ENCODE measurements at places on chromosomes 7 and 10.

GRCh38 chr7:93949423-93949822 is 27.9 kb downstream of the GNG11 start:
- no peak for DNase-seq

DNA sequence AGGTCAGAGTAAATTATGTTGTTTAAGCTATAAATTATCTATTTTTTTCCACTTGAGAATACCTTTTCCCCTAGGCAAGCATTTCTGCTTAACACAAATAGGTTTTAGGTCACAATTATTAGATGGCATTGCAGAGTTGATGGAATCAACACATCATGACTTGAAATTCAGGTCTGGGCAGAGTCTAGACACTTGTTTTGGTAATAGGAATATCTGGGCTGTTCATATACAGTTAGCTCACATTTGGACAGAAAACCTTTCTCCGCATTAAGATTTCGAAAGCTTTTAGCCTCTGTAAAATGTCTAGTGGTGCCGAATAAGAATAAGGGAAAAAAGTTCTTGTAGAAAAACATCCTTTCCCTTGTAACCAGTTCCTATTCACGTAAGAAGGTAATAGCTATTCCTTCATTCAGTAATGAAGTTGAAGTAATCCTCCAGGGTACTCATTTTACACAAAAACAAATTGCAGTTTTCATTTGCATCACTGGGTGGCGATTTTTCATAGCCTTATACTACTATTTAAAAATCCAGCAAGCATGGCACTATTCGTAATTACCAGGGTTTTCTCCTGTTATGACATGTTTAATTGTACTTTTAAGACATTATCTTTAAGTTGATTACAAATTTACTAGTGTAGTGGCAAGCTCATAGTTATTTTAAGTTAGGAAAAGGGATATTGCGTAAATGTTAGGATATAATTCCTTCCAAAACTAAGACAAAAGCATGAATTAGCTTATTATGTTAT is 37.0 kb downstream of the RPA3 start:
- DNase-seq, result no peak

- DNase-seq, result no peak
Observed at GRCh38 chr10:98676895-98677294, 230.2 kb upstream of the HPS1 start.

DNA sequence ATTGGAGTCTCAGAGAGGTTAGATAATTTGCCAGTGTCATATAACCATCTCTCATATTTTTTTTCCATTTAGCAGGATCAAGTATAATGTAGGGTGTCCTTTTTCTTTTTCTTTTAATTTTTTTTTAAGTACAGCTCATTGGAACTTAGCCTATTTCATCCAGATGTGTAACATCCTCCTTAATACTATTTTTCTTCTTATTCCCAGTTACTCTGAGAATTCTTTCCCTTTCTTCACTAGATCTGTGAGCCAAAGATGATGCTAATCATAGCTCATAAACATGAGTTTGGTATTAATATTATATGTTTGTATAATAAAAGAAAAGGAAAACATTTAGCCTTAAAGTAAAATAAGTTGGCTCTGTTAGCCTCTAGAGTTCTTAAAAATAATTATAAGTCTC is 32.8 kb downstream of the PPP1R9A start:
- no peak for DNase-seq

GRCh38 chr10:10054466-10054865 is 963.2 kb upstream of the CELF2 start:
- no peak for DNase-seq

DNA sequence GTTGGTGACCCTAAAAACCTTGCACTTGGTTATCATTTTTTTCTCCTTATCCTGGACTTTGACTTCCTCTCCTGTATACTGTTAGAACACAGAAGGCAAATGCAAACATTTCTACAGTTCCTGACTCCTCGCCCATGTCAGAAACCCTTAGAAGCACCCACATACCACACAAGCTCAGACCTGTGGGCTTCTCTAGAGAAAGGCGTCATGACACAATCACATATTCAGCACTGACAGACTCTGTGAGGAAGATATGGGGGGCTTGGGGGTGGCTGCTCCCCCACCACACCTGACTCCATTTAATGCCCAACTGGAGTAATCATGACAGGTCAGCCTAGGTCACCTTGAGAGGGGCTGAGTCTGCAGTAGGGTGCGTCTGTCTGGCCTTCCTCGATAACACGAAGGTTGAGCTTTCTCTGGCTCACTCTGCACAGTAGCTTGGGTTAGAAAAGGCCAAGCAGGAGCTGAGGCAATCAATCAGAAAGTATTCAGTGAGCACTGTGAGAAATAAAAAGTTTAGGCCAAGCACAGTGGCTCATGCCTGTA is 50.9 kb downstream of the CCDC3 start:
- no peak for DNase-seq

DNA sequence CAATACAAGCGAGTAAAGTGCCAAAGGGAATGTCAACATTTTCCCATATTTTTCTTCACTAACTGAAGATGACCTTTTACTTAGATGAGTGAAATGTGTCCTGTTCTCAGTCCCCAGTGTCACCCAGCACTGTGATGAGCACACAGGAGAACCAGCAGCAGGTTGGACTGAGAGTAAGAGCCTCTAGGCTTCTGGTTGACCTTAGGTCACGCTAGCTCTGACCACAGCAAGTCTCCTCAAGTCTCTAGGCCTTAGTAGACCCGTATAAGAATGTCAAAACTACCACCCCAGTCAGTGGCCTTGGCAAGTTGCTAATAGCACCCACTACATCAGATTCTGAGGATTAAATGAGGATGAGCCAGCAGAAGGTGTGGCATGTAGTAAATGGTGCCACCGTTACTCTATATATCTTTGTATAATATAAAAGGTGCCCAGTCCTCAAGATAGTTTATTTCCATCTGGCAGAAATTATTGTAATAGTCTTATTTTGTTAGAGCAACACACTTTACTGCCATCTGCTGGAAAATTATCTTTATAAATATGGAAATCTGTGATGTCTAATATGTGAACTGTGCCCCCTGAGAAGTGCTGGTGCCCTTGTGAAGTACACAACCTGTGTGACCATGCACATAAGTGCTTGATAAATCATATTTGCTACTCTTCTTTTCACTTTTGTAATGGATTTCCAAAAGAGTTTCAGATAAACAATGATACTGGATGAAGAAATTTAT is 75.7 kb downstream of the SPAG6 start:
- DNase-seq, result no peak

- no peak for DNase-seq
Observed at GRCh38 chr10:86732771-86733170, 23.6 kb upstream of the BMPR1A start.

DNA sequence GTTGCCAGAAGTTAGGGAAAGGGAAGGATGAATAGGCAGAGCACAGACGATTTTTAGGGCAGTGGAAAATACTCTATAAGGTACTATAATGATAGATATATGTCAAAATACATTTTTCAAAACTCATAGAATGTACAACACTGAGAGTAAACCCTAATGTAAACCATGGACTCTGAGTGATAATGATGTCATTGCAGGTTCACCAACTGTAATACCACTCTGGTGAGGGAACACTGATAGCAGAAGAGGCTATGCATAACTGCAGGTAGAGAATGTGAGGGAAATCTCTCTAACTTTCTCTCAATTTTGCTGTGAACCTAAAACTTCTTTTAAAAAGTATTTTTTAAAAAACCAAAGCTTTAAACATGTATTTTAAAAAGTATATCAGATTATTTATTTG is 22.1 kb downstream of the POT1 start:
- no peak for DNase-seq

DNA sequence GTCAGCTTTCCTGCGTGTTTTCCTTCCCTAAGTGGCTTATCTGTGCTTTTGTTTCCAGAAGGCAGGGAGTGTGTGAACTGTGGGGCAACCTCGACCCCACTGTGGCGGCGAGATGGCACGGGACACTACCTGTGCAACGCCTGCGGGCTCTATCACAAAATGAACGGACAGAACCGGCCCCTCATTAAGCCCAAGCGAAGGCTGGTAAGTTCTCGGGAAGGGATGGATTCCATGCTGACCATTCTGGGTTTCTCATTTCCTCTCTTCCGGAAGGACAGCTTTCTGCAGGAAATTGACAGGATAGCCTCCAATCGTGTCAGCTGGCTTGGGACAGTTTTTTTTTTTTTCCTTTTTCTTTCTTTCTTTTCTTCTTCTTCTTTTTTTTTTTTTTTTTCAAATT is 9.4 kb downstream of the GATA3 start:
- no peak for DNase-seq

GRCh38 chr10:117537436-117537903 is 5.1 kb upstream of the EMX2 start:
- DNase-seq, result no peak

DNA sequence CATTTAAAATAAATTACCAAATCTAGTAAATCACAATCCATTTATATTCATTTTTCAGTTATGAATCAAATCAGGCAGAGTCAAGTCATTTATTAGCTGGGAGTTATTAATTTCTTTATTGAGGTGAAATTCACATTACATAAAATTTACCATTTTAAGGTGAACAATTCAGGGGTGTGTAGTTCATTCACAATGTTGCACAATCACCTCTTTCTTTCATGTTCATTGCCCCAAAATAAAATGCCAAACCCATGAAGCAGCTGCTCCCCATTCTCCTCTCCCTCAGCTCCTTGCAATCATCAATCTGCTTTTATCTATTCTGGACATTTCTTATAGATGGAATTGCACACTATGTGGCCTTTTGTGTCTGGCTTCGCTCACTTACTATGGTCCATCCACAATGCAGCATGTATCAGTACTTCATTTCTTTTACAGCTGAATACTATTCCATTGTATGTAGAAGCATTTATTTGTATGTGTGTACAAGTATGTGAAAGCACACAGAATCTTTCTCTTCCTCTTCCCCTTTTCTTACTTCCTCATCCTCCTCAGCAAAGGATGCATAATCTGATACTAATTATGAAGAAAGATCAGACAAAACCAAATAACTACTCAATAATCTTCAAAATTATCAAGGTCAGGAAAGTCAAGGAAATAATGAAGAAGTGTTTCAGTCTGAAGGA is 60.6 kb downstream of the LMBR1 start:
- no peak for DNase-seq

DNA sequence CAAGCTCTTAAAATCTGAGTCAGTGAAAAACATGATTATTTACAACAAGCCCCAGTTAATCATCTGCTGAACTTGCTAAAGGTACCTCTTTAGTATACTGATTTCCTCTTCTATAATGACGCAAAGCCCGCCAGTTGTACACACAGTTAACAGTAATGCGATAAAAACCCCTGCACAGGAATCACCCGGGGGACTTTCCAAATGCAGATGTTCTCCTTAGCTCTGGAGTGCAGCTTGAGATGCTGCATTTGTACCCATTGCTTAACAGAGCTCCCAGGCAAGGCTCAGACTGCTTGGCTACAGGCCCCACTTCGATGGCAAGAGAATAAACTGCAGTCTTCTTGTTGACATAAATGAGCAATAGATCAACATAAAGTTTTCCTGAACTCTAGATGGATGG is 279.6 kb upstream of the HGF start:
- DNase-seq, result no peak

GRCh38 chr7:22008087-22008486 is 62.4 kb upstream of the CDCA7L start:
- no peak for DNase-seq

- no peak for DNase-seq
Observed at GRCh38 chr10:120586471-120586872, 129.4 kb downstream of the PLPP4 start.

DNA sequence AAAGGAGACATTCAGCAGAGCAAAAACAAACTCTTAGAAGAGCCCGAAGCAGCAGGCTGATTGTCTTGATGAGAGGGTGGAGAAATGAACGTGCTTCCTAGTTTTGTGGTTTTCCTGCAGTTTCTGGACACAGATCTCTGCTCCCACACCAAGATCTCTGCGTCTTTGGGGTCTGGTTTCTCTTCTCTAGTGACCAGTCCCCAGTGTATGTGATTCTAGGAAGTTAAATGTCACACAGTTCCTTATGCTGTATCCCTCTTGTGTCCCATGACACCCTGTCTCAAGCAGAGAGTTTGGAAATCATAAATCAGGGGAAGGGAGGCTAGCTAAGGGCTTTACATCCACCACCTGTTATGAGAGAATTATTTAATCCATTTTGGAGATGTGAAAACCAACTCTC is 55.4 kb upstream of the KLF14 start:
- no peak for DNase-seq

- no peak for DNase-seq
Observed at GRCh38 chr7:42269161-42269560, 32.2 kb upstream of the GLI3 start.

DNA sequence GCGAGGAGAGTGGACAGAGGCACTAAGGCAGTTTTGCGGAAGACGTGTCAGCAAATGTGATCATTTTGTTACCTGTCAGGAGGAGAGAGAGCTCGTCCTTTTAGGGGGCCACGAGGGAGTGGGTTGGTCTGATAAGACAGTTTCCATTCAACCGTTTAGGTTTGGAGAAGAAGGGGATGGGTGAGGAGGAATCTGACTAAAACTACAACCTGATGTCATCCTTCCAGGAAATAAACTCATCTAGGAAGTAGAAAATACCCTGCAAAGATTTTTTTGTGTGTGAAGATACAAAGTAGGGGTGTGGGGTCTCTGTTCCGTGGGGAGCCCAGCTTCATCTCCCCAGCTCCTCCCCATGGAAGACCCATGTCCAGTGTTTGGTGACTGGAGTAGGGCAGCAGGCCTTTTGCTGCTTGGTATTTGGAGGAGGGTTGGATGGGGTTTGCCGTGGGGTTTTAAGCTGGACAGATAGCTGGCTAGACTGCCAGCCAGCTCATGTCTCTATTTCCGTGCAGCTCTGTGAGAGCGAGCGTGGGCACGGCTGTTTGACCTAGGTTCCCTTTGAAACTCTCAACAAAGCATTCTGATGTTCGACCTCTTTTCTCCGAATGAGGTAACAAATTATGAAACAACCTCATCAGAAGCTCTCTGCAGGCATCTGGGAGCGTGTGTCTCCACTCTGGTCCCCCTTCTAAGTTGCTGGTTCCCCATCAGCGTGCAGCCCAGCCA is 136.0 kb upstream of the TCF7L2 start:
- no peak for DNase-seq

GRCh38 chr7:106599343-106599698 is 61.6 kb downstream of the CCDC71L start:
- no peak for DNase-seq

DNA sequence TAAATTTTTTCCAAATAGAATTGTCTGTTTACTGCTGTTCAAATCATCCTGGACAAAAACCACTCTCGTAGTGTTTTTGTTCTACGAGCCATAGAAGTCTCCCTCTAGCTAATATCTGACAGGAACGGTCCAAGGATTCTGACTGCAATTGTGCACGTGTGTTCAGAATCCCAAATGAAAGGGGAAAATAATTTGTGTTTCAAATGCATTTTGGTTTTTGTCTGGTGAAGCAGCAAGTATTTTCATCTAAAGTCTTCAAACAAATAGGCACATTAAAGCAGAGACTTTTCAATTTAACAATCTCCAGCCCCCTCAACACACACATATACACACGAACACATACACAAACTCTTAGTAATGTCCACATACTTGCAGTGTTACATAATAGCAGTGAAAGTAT is 475 bp downstream of the NEUROD6 start:
- DNase-seq, result no peak
